NCI-H2227 treated with DMSO at 0.1 percent for 48 hours (cell line): ENCODE measurements at places on chromosomes 1 and 21.
A peak's percentile ranks its signal among the peaks of the same experiment; 100 is the strongest.

DNA sequence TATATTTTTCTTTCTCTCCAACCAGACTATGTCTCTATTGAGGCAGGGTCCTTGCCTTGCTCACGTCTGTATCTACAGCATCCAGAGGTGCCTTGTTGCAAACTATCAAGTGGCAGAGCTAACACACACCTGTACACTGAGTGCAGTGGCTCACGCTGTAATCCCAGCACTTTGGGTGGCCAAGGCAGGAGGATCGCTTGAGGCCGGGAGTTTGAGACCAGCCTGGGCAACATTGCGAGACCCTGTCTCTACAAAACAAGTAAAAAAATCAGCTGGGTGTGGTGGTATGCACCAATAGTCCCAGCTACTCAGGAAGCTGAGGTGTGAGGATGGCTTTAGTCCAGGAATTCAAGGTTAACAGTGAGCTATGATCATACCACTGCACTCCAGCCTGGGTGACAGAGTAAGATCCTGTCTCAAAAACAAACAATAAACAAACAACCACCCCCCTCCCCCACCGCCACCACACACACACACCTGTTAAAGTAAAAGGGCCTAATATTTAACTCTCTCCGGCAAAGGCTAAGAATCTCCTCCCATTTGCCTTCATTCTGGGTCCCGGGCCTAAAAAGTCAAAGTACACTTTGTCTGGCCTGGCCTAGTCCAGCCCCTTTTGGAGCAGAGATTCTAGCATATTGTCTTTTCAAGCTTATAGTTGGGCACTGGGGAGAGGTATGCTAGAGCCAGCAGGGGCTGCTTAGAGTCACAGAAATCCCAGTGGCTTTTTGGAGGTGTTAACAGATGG lies 9.5 kb upstream of the SLFNL1 start:
- no peak for DNase-seq

DNA sequence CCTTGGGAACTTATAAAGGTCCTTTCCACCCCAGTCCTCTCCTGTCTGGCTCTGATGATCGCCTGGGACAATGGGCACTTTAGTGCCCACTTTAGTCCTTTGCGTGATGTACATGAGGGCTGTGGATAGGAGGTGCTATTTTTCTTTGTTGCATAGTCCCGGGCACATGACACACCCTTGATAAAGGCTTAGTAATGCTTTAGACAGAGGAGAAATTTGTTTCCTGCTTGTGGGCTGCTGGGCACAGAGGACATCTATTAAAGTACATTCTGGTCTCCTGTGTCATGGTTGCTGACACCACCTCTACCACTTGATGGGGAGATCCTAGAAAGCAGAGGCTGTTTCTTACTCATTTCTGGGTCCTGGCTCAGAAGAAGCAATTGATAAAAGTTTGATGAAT lies 5.4 kb upstream of the KNCN start:
- DNase-seq: no peak

DNA sequence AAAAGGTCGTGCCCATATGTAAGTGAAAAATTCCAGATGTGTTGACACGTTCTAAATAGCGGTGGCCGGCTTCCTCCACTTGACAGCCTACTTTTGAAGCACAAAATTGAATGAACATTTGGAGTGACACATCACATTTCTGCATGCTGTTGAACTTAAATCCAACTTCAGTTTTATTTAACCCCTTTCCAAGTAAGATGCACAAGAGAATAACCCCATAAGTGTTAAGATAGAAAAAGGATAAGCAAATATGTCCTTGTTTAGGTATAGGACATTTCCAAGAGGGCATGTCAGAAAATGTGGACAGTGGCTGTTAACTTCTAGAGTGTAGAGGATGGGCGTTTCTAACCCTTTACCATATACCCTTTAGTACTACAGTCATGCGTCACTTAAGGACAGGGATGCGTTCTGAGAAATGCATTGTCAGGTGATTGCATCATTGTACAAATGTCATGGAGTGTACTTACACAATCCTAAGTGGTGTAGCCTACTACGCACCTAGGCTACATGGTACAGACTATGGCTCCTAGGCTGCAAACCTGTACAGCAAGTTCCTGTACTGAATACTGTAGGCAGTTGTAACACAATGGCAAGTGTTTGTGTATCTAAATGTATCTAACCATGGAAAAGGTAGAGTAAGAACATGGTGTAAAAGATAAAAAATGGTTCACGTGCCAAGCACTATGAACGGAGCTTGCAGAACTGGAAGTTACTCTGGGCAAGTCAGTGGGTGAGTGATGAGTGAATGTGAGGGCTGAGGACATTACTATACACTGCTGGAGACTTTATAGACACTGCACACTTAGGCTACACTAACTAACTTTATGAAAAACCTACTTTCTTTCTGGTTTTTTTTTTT lies 9.3 kb upstream of the FAM89A start:
- no peak for DNase-seq

GRCh38 chr1:65756616-65757015 lies 36.1 kb upstream of the PDE4B start:
- DNase-seq: no peak

DNA sequence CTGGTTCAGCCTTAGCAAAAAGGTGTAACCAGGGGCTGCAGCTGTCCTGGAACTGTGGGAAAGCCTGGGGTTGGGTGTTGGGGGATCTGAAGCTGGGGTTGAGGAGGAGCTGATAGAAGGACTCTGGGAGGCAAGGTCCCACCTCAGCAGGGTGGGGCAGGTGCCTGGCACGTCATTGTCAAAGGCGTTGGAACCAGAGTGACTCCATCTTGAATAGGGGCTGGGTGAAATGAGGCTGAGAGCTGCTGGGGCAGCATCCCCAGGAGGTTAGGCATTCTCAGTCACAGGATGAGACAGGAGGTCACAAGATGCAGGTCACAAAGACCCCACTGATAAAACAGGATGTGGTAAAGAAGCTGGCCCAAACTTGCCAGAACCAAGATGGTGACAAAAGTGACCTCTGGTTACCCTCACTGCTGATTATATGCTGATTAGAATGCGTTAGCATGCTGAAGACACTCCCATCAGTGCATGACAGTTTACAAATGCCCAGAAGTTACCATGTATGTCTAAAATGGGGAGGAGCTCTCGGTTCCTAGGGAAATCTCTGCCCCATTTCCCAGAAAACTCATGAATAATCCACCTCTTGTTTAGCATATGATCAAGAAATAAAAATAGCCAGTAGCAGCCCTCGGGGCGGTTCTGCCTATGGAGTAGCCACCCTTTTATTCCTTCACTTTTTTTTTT lies 85.4 kb downstream of the IER5 start:
- no peak for DNase-seq

DNA sequence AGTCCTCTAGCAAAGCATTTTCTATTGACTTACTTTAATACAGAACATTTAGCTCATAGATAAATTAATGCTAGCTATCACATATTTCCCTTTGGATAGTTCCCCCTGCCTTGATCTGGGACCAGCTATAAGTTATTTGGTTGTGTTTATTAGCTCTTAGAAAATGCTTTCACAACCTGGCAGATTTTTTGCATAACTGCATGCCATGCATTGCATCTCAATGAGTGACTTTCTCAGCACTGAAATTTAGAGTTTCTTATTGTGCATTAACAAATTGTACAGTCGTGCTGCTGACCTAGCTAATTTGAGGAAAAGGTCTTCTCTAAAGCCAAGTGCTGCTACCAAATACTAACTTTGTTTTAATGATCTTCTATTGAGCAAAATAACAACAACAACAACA lies 164.8 kb downstream of the PLPPR5 start:
- DNase-seq: no peak

GRCh38 chr1:247854899-247855545 lies 2.0 kb upstream of the TRIM58 start:
- no peak for DNase-seq

- no peak for DNase-seq
Observed at GRCh38 chr1:35177237-35177786, 15.6 kb downstream of the SFPQ start.

- DNase-seq: no peak
Observed at GRCh38 chr21:36788120-36788638, 89.3 kb downstream of the SIM2 start.

DNA sequence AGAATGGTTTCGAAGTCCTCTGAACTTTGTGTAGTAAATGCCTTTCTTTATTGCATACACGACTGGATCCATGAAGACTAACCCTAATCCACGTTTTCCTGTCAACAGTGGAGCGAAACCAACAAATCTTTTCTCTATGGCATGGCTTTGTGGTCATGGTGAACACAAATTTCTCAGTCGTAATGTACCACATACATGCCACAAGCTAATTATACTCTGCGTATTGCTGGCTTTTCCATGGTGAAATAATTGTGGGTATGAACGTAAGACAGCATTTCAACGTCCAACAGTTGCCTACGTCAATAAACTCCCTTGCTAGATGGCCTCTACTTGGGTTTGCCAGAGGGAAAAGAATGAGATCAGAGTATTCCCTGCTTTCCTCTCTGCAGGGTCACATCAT lies 27.5 kb downstream of the INTS7 start:
- no peak for DNase-seq

- no peak for DNase-seq
Observed at GRCh38 chr1:33030575-33030974, 6.1 kb downstream of the AK2 start.

GRCh38 chr1:178962853-178963711 lies 62.6 kb upstream of the FAM20B start:
- no peak for DNase-seq

DNA sequence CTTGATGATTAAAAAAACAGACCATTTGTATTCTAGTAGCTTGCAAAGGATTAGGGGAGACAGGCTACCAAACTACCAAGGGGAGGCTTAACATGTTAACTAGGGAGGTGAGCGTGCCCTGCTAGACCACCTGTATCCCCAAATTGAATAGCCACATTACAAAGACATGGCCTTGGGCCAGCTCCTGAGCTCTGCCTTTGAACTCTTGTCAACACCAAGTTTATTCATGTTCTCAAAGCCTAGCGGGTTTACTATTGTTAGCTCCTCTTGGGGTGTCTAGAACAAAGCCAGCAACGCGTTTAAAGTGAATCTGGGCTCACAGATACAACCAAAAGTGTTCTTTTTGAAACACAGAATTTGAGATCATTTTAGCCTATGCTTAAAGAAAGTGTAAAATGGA lies 36.3 kb downstream of the SMYD2 start:
- no peak for DNase-seq

DNA sequence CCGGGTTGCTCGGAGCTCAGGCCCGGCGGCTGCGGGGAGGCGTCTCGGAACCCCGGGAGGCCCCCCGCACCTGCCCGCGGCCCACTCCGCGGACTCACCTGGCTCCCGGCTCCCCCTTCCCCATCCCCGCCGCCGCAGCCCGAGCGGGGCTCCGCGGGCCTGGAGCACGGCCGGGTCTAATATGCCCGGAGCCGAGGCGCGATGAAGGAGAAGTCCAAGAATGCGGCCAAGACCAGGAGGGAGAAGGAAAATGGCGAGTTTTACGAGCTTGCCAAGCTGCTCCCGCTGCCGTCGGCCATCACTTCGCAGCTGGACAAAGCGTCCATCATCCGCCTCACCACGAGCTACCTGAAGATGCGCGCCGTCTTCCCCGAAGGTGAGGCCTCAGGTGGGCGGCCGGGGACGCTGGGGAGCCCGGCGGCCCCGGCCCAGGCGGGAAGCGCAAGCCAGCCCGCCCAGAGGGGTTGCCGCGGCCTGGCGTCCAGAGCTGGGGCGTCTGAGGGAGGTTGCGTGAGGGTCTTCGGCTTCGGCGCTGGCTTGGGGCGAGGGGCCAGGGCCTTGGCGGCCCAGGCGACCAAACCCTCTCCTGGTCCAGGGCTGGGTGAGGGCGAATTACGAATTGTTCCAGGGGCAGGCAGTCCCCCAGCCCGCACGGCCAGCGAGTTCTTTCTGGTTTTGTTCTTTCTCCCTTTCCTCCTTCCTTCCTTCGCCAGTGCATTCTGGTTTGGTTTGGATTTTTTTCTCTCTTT lies 805 bp downstream of the SIM2 start:
- no peak for DNase-seq

- DNase-seq: no peak
Observed at GRCh38 chr1:2233997-2234761, 6.1 kb downstream of the SKI start.

DNA sequence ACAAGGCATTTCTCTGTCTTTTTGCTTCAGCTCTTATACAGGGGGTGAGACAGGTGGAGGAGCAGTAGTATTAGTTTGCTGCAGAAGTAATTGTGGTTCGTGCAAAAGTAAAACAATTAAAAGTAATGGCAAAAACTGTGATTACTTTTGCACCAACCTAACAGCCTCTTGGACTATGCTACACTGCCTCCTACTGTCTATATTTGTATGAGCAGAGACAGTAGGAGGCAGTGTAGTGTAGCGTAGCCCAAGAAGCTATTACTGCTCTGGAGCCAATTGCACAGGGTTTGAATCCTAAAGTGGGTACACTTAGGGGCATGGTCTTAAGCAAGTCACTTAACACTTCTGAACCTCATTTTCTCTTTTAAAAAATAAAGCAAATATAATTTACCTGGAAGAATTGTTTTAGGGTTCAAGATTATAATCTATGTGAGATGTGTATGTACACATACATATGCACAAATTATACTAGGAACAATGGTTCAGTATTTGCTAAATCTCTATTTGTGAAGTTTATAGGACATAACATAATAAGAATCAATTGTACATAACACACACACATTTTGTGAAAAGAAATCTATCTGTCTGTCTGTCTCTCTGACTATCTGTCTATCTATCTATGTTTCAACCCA lies 103.8 kb downstream of the BRINP3 start:
- DNase-seq: no peak

DNA sequence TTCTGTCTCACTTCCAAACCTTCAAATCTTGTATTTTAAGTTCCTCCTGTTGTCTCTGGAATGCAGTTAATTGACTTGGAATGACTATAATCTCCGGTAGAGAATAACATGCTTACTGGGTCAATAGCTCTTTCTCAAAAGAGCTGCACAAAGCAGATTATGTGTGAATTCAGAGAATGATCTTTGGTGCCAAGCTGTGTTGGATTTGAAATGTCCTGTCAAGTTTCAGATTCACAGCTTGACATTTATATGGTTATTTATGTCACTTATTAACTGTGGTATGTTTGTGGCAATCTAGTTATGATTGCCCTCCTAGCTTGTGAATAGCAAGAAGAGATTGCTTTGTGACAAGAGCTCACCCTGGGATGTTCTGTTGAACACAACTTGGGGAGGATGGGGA lies 128.3 kb upstream of the KCNE2 start:
- peak; percentile 38 for DNase-seq

DNA sequence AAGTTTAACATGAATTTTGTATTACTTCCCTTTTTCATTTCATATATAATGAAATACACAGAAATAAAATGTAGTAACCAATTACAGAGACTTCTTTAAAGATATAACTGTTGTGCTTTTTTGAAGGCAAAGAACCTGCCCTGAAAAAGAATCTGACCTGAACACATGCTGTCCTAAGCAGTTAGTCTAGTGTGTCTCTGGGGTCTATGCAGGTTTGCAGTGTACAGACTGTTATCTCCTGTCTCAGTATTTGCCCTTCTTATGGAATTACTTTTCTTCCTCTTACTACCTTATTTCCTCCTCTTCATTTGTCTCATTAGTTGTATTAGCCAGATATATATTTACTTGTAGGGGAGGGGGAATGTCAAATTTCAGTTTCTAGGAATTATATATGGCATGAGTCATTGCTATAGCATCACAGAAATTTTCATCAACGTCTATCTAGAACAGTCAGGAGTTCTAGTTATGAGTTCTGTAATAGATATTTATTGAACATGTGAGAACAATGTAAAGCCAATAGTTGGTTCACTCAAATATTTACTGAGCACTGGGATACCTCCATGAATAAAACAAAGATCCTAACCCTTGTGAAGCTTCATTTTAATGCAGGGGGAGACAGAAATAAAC lies 28.4 kb upstream of the PLEKHO1 start:
- DNase-seq: no peak

- no peak for DNase-seq
Observed at GRCh38 chr1:238487931-238488330, 597.2 kb upstream of the ZP4 start.
